ENCODE measurements at places on chromosomes 3 and 15. TPM values are rescaled to one million over a fixed set of nuclear protein-coding genes. Genes with fewer than 3 reads are reported as not detected.

DNA sequence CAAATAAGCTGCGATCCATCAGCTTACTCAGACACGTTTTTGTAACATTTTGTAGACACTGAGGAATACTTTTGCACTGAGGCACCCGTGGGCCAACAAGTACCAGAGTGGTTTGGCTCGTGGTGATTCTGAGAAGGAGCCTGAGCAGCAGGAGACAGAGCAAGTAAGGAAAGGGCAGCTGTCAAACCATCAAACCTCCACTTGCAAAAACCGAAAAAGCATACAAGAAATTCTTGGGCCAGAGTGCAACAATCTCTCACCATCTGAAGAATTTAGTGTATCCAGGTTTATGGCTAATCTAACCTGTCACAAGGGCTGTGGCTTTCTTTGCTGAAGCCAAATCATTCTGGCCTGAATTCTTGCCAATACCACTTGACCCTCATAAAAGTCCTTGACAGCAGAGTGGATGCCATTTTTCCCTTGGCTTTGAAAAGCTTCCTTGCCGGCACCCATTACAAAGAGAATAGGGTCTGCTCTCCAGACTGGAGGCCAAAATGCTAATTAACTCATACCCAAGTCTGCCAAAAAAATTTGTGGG lies 56.7 kb downstream of the MYO1E start:
- no peaks in the 10 kb centered on the region for H3K4me1 ChIP-seq
- no peak overlapping the region for H3K27ac ChIP-seq
- H3K36me3 ChIP-seq: no peaks in the 10 kb centered on the region
- peaks cover 2% of the 10 kb centered on the region for H3K27me3 ChIP-seq
- no peak overlapping the region for H3K4me3 ChIP-seq

SEMA7A gene
- 102 TPM for total RNA-seq

- H3K27me3 ChIP-seq: no peaks in the 10 kb centered on the region
- peaks cover 38% of the 10 kb centered on the region for H3K4me1 ChIP-seq
- H3K27ac ChIP-seq: peak overlapping the region; percentile 42
- H3K4me3 ChIP-seq: no peak overlapping the region
- H3K36me3 ChIP-seq: peaks cover 19% of the 10 kb centered on the region
- DNase-seq: peak; percentile 73
These were observed 6.2 kb upstream of the TLR9 start for GRCh38 chr3:52231502-52232278.

DNA sequence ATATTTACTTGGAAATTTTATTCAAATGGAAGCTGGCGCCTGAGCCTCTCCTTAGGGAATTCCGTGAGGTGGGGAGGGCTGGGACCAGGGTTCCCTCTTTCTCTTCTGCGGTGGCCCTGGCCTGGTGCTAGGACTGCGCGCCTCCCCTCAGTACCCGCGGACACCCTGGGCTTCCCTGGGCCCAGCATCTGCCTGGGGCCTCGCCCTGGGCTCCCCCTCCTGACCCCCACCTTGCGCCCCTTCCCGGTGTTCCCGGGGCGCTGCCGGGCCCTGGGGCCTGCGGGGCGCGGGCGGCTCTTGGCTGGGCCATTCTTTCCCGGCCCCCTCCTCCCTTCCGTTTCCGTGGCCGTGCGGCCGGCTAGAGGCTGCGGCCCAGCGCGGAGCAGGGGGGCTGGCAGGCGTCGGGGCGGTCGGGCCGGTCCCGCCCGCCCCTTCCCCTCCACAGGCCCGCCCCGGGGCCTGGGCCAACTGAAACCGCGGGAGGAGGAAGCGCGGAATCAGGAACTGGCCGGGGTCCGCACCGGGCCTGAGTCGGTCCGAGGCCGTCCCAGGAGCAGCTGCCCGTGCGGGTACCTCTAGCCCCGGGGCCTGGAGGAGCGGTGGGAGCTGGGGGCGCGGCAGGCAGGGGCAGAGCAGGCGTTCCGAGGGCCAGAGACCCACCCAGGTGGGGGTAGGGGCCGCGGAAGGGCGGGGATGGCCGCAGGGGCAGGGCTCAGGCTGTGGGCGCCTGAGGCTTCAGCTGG lies at the start of gene FES:
Gene FES, plus strand, starts transcription at position 529 of the 743 bp plus-strand sequence. CDS start 542 bp downstream, outside the sequence.
- H3K27me3 ChIP-seq: no peaks in the 10 kb centered on the region
- H3K4me3 ChIP-seq: peak within 1 kb of the TSS; percentile 61
- peaks cover 43% of the 10 kb centered on the region for H3K36me3 ChIP-seq
- H3K4me1 ChIP-seq: peaks cover 56% of the 10 kb centered on the region
- no peak for DNase-seq
- H3K27ac ChIP-seq: peak within 1 kb of the TSS; percentile 88

DNA sequence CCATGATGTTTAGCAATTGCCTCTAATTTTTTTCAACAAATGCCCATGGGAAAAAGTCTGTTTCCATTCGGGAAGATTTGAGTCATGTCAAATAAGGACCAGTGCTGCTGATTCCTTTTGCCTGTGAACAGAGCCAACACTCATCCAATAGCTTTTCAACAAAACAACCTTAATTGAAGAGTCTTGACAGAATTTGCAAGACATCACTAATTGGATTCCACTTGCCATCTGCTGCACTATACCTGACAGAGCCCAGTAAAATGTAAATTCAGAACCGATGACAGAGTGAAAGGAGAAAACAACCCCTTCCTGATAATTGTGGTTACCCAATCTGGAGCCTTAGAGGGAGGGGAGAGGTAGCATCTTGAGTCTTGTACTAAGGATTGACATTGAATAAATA lies 426.7 kb downstream of the AGBL1 start:
- H3K36me3 ChIP-seq: no peaks in the 10 kb centered on the region
- no peak overlapping the region for H3K4me3 ChIP-seq
- DNase-seq: no peak
- no peaks in the 10 kb centered on the region for H3K4me1 ChIP-seq
- H3K27ac ChIP-seq: no peak overlapping the region
